Cardiac septum (tissue), 1 donor: ENCODE measurements at places on chromosomes 7 and 10.

- DNase-seq, result no peak
Measured at GRCh38 chr7:110801502-110801901, 289.4 kb upstream of the LRRN3 start.

DNA sequence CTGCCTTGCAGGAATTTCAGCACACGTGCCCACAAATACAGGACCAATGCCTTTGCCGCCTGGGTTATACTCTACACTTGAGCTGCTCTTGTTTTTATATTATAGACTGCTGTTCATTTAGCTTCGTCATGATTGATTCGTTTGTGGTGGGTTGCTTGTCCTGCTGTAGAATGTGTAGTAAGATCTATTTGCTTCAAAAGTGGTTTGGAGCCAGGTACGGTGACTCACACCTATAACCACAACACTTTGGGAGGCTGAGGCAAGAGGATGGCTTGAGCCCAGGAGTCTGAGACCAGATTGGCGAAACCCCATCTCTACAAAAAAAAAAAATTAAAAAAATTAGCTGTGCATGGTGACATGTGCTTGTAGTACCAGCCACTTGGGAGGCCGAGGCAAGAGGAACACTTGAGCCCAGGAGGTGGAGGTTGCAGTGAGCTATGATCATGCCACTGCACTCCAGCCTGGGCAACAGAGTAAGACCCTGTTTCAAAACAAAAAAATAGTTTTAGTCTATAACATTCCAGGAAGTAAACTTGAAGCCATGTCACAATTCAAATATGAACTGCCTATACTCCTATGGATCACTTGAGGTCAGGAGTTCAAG lies 9.0 kb upstream of the RHBDD2 start:
- DNase-seq, result no peak

- no peak for DNase-seq
Measured at GRCh38 chr7:130721486-130722277, 12.3 kb downstream of the KLF14 start.

GRCh38 chr7:134365341-134366054 lies 48.8 kb upstream of the SLC35B4 start:
- no peak for DNase-seq

DNA sequence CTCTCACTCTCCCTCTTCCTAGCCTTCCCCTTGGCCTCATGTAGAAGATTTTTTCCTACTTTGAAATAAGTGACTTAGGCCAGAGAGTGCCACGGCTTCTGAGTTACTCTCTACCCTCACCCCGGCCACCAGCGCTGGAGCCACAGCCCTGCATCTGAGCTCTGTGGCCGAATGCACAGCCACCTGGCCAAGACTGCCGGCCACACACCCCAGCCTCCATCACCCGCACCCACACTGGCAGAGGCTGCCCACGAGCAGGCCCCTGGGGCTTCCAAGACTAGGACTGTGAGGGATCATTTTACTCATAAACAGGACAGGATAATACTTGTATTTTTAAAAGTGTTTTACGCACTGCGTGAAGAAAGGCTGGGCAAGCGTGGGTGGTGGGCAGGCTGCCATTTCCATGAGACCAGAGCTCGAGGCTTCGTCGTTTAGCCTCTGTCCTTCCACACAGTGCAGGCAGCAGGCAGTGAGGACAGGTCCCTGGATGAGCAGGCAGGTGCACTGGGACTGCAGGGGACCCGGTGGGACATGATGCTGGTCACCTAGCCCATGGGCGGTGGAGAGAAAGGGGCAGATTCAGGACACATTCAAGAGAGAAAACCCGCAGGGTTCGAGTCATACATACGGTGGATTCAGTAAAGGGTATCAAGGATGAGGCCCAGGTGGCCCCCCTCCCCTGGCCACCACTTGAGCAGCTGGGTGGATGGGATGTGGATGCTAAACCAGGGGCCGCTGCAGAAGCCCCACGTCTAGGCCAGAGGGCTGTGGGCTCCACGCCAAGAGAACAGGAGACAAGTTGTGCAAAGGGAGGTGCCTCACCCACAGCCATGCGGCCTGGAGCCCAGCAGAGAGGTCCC lies 35.5 kb upstream of the RNF32 start:
- no peak for DNase-seq

GRCh38 chr7:151840088-151840910 lies 36.6 kb downstream of the PRKAG2 start:
- no peak for DNase-seq

- DNase-seq, result no peak
Measured at GRCh38 chr7:37825038-37825437, 23.4 kb upstream of the NME8 start.

- no peak for DNase-seq
Measured at GRCh38 chr10:14605231-14605925, 169.3 kb downstream of the FAM107B start.

DNA sequence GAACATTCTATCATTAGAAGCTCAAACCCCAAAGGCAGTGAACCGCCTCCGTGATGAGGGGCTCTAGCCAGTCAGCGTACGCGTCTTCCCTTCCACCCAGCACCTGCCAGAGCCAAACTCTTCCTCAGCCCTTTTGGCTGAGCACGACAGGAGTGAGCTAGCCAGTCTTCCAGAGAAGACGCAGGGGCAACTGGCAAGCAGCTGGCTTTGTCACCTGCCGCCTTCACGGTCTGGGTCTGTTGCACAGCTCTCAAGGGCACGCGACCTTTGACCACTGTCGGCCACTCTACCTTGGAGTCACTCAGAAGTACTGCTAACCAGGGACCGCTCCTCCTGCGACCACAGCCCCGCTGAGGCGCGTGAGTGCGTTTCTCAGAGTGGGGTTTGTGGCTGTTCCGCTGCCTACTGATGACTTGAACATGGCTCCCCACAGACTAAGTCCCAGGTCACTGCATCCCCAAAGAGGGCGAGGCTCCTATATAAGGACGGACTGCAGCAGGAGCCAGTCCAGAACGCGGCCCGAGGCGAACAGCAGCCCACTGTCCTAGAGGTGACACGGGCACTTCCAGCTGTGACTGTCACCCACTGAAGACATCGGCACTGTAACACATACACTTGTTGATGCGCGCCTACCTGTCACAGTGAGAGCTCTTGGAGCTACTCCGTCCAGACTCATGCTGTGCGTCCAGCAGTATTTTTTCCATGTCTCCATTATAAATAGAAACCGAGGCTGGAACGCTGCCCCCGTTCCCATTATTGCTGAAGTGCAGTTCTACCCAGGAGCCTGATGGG lies 8.4 kb downstream of the BNIP3 start:
- peak; percentile 77 for DNase-seq

DNA sequence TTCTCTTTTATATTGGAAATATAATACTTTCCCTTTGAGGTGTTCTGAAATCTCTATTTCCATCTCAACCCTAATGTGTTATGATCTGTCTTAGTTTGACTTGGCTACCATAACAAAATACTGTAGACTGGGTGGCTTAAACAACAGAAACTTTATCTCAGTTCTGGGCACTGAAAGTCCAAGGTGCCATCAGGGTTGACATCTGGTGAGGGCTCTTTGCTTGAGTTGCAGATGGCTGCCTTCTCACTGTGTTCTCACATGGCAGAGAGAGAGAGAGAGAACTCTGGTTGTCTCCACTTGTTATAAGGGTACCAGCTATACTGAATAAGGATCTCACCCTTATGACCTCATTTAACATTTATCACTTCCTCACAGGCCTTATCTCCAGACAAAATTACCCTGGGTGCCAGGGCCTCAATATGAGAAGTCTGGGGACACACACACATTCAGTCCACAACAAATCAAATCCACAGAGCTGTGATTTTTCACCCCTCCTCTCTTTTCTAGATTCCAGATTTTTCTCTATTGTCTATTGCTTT lies 104.5 kb downstream of the SRI start:
- DNase-seq, result no peak

DNA sequence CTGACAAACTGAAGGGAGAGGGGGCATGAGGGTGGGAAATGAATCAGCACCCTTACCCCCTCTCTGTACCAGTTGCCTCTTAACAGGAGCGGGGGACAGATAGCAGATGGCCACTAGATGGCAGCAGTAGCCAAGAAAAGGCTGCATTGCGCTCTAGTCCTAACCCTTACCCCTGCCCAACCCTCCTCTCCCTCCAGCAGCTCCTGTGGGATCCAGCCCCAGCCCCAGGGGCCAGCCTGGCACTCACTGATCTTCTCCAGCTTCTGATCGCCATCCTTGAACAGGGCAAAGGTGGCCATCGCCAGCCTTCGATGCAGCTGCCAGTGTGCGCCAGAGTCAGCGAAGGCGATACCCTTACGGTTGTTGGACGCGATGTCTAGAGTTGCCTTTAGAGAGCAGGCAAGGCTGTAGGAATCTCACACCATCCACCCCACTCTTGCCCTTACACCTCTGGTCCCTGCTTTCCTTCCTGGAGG lies 2.2 kb downstream of the CYP17A1 start:
- peak; percentile 86 for DNase-seq

- DNase-seq, result peak; percentile 80
Measured at GRCh38 chr10:93458821-93459257, 23.3 kb downstream of the MYOF start.

- DNase-seq, result no peak
Measured at GRCh38 chr10:32142646-32143045, 86.4 kb upstream of the KIF5B start.

- DNase-seq, result no peak
Measured at GRCh38 chr10:103238506-103239252, 7.0 kb upstream of the RPEL1 start.

DNA sequence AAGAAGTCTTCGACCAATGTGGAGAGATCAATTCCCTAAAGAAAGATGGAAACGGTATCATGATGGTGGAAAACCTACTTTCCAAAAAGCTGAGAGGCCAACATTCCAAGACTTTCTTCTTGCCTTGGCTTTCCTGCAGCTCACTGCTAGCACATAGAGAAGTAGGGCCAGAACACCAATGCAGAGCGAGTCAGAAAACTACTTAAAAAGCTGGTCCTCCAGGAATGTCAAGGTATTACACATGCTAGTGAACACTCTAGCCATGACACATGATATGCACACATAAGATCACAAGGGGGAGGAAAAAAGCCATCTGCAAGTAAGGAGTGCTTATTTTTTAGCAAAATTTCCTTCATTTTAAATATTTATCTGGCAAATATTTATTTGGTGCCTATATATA lies 22.7 kb downstream of the GPAM start:
- no peak for DNase-seq

DNA sequence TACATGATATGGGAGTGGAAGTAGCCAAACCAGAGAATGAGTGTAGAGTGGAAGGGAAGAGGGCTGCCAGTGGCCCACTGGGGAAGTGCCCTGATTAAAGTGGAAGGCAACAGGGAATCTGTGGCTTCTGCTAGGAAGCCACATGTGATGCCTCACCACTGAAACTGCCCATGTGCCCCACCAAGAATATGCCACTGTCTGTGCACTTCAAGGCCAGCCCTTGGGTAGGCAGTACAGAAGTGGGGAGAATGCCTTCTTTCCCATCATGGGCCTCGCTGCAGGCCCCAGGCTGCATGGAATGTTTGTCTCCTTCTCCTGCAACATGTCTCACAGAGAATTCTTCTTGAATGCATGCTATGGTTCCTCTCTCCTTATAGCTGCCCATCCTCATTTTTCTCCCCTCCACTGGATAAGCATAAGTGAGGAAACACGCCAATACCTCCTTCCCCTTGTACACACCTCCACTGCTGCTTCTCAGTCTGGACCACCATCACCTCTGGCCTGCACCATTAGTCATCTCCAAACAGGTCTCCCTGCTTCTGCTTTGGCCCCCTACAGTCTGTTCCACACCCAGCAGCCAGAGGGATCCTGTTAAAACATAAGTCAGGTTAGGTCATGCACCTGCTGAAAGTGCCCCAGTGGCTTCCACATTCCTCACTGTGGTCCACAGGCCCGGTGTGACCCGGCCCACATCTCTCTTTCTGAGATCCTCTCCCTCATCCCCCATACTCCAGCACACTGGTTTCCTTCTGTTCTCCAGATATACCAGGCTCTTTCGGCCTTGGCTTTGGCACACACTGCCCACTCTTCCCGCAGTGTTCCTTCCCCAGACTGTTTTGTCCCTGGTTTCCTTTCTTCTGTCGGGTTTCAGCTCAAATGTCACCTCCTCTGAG lies 37.1 kb downstream of the SNX10 start:
- DNase-seq, result no peak

DNA sequence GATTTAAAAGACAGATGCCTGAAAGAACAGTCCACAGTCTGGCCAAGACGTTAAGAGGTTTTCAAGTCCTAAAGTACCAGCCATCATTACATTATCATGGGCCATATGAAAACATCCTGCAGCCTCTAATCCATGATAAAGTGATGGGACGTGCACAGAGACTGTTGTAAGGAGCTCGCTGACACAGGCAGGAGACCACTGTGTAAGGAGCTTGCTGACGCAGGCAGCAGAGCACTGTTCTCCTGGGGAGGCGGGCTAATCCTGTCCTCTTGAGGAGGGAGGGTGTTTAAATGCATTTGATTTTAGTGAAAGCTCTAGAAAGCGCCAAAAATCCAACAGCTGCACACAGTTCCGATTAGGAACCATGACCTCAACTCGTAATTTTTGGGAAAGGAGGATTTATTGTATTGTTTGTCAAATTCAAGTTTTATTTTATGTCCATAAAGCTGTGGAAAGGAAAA lies 16.9 kb downstream of the SVIL start:
- no peak for DNase-seq

DNA sequence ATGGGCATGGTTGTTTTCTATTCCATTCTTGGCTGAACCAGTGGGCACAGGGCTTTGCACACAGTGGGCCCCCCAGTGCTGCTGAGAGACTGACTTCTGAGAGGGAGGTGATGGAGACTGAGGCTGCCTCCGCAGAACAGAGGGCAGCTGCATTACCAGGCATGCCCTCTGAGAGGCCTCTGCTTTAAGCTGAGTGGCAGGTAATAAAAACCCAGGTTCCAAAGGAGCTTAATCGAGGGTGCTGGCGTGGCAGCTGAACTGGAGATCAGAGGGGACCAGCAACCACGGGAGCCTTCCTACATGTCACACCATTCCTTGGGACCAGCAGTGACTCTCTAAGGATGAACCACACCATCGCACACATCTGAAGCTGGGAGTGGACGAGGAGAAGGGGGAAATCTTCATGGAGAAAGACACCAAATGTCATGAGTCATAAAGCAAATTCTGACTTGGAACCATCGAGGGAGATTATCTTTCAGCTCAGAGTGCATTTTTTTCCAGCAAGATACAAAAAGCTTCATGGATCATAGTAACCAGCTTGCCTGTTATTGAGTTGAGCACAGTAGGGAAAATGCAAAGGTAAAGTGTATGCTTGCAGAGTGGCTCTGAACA lies 24.6 kb downstream of the HIPK2 start:
- DNase-seq, result no peak

- no peak for DNase-seq
Measured at GRCh38 chr7:144384071-144384470, 19.4 kb downstream of the NOBOX start.

GRCh38 chr7:132485600-132486273 lies 90.5 kb downstream of the PLXNA4 start:
- no peak for DNase-seq

- no peak for DNase-seq
Measured at GRCh38 chr7:3154317-3154716, 110.7 kb upstream of the CARD11 start.
